ENCODE measurements at places on chromosomes 4 and X.

DNA sequence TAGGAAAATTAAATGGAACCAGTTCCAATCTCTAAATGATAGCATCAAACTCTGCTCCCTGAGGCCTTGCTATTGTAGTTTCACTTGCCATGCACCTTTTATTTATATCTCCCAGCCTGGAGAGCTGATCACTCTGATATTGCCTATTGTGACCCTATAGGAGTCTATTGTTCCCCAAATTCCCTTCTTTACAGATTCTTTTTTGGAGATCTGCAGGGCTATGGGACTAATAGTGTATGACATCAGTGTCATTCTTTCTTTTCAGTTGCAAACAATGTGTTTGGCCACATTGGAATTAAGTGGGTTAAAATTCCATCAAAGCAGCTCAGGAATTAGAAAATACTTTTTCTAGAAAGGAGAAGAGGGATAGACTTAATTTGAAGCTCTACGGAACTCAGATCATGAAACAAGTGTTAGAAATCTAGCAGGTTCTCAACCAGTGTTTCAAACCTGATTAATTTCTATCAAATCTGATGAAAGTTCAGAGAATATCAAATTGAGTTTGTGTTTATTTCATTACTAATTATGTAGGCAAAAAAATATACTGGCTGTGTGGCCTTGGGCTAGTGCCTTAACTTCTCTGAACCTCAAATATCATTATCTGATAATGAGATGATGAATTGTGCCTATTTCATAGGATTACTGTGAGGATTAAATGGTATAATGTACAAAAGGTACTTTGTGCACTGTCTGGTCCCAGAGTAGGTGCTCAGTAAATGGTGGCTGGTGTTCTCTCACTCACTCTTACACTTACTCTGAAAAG is 71.4 kb downstream of the COL4A6 start:
- DNase-seq: no peak

DNA sequence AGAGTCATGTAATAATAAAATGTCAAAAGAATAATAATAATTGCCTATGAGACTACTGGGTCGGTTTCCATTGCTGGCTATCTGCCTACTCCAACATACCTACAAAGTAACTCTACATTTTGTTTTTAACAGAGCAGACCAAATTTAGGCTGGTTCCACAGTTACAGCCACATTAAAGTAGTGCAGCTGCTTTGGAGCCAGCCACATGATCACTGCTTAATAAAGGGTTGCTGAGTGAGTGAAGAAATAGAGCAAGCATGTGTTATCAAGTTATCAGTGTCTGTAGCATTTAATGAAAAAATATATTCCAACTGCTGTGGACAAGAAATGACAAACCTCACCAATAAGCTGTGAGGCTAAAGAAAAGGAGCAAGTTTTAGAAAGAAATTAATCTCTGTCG is 782.3 kb downstream of the PCDH18 start:
- DNase-seq: no peak

DNA sequence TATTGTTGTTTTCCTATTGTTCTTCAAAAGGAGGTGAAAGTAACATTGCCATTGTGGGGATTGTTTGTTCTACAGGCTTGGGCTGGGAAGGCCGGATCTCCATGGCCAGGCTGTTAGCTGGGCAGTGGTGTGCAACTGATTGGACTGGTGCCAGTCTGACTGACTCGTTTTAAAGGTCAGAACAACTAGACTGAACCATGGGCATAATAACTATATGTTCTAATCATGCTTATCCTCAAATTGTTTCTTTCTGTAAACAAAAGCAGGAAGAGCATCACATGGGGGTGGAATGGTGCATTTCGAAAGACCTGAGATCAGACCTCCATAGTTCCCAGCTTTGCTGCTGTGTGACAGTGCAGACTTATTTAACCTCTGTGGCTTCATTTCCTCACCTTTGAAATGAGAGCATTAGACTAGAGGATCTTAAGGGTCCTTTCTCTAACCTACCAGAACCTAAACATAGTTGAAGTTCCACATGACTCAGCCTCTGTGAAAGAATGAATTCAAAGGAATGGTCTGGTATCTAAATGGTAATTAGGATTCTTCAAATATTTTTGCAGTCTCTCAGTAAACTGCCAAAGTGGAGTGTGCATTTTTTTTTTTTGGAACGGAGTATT is 66.7 kb upstream of the PGRMC2 start:
- no peak for DNase-seq

DNA sequence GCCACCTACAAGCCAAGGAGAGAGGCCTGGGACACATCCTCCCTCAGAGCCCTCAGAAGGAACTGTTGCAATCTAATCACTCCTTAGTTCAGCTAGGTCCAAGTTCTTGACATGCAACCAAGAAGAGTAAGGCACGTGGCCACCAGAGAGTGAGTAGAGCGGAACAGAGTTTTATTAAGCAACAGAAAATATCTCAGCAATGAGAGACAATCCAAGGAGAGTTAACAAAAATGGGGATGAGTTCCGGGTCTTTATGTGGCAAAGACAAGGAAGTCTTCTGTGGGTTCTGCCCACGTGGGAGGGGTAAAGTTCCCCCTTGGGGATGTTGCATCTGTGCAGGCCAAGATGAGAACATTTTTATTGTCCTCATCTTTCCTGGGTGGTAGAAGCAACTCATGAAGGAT is 38.5 kb upstream of the PROM1 start:
- DNase-seq: no peak

DNA sequence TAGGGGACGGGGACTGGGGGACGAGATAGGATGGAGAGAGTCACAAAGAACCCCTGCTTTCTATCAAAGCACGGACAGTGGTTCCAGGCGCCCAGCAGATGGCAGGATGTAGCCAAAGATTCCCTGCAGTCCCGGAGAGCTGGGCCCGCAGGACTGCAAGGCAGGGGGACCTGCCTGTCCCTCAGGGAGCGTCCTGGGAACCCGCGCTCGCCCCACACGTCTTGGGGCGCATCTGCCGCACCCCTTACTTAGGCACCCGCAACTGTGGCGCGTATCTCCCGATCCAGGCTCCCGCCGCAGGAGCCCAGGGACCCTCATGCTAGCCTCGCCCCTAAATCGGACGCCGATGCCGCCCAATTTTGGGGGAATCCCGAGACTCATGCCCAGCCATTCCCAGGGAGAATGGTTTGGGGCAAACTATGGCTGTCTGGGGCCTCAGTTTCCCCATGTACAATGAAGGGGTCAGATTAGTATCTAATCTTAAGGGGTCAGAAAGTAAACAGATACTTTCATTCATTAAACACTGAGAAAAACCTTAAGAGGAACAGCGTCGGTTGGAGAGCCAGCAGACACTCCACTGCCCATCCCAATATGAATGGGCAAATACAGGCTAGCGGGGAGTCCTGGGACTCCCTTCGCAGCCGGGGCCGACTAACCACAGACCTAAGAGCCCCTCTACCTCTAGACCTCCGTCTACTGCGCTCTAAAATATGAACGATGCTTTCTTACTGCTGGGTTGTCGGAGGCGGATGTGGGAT is 581 bp upstream of the STK32B start:
- DNase-seq: no peak

DNA sequence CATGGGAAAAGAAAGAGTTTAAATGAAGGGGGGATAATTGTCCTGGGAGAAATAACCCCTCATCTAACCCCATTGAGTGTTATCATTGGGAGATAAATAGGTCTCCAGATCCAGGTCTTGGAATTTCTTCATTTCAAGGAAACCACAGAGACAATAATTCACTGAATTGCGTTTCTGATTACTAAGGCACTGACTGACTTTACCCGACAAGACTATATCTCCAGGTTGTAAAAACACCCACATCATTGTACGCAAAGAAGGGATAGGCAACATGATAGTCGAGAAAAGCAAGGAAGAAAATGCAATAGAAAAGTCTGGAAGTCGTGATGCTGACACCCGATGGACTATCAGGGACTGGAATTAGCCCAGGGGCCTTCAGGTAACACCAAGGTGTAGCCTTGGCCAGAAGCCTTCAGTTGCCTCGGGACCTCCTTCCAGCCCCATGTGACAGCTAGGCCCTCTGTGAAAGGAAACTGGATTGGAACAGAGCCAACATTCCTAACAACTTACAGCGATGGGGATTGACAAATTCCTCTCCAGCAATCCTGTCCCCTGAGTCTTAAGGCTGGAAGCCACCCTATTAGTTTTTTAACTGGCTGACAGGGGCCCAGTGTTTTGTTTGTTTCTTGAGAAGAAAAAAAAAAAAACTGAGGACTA is 46.5 kb upstream of the RAB9B start:
- no peak for DNase-seq

DNA sequence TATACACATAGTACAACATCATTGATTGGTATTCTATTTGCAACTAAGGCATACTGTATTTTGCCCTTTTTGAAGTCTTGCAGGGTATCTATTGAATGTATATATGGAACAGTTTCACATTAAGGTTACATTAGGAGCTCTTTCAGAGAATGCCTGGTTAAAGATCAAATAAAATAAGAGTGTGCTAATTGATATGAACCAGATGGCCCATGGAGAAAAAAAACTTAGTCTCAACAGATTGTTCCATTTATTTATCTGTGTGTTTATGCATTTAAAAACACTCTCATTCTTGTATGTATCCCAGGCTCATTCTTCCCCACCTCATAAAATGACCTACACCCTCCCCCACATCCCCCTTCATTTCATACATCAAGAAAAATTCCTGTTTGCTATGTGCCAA is 35.2 kb upstream of the GRIA2 start:
- no peak for DNase-seq

DNA sequence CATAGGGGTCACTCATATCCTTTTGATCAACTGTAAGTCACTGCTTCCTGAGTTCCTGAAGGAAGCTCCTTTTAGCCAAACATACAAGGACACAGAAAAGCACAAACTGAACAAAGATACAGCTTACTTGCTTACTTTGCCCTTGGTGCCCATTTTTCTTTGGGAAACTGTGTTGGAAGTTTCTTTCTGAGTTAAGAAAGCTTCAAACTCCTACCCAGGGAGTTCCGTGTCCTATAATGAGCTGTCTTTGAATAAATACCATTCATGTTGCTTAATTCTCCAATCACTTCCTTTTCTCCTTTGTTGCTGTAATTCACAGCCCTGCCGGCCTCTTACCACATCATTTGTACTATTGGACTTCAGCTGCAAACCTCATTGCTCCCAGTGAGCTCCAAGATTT is at the start of gene ADH4:
Gene ADH4 (minus strand): TSS at position 228 of the 400 bp plus-strand sequence. CDS start 75 bp downstream, at position 153.
- DNase-seq: no peak

DNA sequence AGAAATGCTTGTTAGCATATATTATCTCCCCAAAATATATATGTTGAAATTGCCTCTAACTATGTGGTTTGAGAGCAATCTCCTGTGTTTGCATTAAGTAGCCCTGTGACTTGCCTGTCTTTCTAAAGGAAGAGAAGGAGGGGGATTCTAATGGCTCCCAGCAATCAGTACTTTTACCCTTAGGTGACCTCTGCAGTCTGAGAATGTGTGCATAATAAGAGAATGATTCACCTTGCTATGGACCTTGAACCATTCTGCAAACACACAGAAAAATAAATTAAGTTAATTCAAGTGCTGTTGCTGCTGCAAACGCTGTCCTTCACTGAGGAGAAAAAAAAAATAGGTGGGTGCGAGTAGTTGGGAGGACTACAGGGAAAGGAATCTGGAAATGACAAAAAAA is 322.2 kb downstream of the IQCM start:
- DNase-seq: no peak

- DNase-seq: no peak
These were observed 156.4 kb upstream of the PCDH10 start for GRCh38 chr4:132992686-132993085.

DNA sequence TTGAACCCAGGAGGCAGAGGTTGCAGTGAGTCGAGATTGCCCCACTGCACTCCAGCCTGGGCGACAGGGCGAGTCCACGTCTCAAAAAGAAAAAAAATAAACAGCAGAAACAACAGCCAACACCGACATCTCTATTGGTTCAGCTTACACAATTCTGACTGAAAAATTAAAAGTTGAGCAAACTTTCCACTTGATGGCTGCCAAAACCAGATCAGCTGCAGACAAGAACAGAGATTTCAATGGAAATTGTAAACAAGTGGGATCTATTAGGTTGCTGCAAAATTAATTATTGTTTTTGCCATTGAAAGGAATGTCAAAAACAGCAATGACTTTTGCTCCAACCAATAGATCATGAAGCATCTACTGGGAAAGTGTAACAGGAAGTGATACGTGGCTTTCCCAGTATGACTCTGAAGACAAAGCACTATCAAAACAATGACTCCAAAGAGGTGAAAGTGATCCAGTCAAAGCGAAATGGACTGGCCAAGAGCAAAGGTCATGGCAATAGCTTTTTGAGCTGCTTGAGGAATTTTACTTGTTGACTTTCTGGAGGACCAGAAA is 26.3 kb downstream of the UPF3B start:
- DNase-seq: no peak

GRCh38 chr4:8041172-8041571 is 101.5 kb upstream of the AFAP1 start:
- no peak for DNase-seq

DNA sequence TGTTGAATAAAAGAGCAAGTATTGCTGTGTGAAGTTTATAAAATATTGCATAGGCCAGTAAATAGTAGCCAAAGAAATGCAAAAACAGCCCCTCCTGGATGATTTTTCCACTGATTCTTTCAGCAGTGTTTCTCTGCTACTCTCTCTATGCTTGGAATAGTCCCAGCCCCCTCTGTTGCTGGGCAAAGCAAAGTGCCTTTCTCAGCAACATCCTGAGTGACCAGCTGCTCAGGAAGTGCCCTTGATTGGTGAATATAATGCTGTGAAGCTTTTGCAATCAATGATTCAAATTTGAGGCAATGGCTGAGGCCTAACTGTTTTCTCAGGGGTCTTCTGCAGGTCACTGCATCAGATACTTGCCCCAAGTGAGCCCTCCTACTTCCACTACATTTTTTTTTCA is 656.7 kb downstream of the ZNF674 start:
- DNase-seq: no peak

DNA sequence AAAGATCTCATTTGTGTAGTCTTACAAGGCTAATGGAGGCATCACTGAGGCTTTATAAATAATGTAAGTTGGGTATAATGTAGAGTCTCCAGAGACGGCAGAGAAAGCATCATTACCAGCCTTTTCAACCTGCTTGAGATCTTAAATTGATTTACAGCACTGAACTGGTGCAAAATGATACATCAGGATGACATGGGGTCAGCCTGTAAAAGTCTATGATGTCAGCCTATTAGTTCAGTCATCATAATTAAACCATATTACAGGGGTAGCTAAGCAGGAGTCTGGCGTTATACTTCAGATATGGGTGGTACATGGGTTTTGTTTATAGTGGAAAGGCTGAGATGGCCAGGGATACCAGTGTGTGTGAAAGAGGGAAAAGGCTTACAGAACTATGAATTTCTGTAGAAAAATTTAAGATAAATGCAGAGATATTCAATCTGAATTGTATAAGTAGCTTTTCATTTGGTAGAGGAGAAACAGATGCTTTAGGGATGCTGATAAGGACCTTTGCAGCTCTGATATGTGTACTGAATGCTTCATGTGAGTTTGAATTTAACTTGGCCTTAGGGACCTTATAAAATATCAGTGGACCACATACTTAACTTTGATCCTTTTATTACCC is 2.7 kb downstream of the SMAD1 start:
- DNase-seq: no peak
